ENCODE measurements at places on chromosomes 7 and 10.

- DNase-seq = no peak
Measured at GRCh38 chr7:104196161-104196560, 11.7 kb downstream of the ORC5 start.

- no peak for DNase-seq
Measured at GRCh38 chr7:2626498-2627117, 5.2 kb upstream of the TTYH3 start.

GRCh38 chr7:132105096-132105495, 471.2 kb downstream of the PLXNA4 start:
- no peak for DNase-seq

- no peak for DNase-seq
Measured at GRCh38 chr7:96823274-96823673, 113.6 kb upstream of the SEM1 start.

DNA sequence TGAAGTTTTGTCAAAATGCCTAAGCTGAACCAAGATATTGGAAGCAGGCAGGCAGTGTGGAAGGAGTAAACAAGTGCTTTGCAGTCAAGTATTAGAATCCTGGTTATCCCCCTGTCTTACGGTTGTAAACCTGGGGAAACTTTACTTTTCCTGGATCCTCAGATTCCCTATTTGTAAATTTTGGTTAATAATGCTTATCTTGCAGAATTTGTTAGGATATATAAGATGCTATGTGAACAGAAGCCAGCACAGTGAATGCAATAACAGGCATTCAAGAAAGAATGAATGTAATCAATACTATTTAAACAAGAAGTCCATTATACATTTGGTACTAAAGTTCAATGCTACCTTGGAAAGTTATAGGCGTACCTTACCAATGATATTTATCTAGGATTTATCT, 91.8 kb upstream of the STK17A start:
- no peak for DNase-seq

GRCh38 chr7:155962191-155962967, 150.1 kb upstream of the SHH start:
- DNase-seq = no peak

GRCh38 chr7:124781907-124782734, 16.5 kb upstream of the GPR37 start:
- DNase-seq = no peak

- no peak for DNase-seq
Measured at GRCh38 chr7:120609136-120609753, 248.7 kb downstream of the TSPAN12 start.

- DNase-seq = no peak
Measured at GRCh38 chr10:3949711-3950110, 164.7 kb upstream of the KLF6 start.

- DNase-seq = no peak
Measured at GRCh38 chr10:112140110-112140970, 43.2 kb downstream of the GPAM start.

DNA sequence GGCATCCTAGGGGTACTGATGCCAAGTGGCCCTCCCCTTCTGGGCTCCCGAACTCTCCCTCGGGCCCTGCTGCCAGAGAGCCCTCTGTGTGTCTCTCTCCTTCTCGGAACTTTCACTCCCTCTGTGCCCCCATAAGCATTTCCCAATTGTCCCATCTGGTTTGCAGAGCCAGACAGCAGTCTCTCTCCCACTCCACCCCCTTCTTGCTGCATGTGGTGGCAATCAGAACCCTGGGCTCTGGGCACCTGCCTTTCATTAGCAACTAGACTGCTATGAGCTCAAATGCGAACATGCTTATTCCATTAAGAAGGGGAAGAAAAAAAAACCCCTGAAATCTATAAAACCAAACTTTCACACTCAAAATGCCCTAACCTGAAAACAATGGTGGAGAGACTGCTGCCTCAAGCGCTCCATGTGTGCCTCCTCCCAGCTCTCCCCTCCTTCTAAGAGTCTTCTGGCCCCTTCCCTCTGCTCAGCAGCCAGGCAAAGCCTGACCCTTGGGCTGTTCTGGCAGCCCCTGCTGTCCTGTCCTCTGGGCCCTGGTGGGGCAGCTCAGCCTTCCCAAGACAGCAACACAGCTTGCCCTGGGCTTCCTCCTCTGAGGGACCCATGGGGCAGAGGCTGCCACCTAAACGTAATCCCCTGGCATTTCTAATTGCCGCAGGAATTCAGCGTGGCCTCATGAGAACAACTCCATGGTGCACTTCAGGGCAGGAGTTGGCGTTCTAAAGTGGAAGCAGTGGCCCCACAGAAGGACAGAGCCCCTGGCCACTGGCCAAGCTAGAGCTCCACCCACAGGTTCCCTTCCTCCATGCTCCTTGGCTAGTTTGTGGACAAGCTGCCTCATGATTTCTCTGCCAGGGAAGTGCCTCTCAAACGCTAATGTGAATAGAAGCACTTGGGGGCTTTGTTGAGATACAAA, 415.4 kb downstream of the PLXNA4 start:
- no peak for DNase-seq

DNA sequence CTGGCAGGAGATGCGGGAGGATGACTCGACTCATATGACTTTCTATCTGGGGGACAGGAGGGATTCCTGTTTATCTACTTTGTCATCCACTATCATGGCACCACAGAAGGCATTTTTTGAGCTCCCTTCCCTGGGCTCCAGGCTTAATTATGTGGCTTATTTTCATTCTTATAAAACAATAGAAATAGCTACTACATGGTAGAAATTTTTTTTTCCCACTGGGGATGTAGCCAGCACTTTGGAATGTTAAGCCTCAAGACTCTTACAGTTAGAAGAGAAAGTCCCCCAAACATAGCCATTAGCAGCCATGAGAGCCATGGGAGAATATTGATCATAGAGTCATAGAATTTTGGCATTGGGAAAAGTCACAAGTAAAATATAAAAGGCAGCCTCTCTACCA, 14.6 kb upstream of the FAM180A start:
- no peak for DNase-seq

DNA sequence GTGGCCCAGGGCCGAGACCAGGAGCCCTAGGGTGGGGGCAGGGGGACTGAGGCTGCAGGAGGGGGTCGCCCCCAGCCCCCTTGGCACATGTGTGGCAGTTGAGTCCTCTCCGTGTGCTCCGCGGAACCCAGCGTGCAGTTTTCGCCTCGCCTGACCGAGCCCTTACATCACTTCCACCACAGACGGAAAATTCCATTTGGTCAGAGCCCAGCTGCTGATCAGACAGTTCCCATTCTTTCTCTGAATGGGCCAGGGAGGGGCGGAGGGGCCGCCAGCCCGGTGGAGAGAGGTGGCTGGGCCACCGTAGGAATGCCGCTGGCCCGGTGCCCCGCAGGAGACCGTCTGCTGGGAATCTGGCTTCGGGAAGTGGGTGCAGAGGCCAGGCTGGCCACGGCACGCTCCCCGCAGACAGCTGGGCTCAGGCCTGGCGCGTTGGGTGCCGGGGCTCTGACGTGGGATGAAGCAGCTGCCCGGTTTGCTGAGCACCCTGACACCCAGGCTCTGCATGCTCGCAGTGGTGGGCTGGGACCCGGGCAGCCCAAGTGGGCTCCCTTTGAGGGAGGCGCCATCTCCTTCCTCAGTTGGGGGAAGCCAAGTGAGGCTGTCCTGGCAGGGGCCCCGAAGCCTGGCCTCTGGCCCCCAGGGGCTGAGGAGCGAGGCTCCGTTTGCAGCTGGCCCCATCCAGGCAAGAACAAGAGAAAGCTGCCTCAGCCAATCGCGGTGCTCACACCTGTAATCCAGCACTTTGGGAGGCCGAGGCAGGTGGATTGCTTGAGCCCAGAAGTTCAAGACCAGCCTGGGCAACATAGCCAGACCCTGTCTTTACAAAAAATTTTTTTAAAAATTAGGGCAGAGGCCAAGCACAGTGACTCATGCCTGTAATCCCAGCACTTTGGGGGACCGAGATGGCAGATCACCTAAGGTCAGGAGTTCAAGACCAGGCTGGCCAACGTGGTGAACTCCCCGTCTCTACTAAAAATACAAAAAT, 9.9 kb downstream of the TTYH3 start:
- DNase-seq = peak; percentile 76

DNA sequence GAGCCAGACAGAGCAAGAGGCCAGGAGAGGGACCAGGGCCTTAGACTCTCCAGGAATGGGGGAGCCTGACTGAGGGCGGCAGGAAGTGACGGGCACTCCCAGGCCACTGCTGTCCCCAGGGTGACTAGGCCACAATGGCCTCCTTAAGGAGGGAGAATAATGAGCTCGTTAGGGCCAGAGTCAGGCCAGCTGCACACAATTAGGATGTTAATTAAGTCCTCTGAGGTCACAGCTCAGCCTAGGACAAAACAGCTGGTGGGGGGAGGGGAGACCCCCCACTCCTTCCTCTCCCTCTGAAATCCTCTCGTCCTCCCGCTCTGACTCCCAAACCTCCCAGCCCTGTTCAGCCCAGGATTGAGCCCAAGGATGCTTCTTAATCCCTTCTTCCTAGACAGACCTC, 143.0 kb downstream of the NEURL1 start:
- DNase-seq = no peak

DNA sequence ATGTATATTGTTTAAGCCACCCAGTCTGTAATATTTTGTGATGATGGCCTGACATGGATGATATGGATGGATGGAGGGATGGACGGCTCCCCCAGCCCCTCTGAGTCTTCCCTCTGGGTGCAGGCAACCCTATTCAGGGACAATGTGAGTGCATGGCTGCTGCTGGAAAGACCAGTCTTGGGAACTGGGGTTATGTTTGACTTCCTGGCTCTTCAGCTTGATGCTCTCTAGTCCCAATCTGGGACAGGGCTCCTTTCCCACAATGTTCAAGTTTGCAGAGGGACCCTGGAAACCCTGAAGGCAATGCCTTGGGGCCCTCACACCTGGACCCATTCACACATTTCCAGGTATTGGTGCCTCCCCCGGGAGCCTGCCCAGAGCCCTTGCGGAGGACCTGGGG, 52.3 kb upstream of the RET start:
- DNase-seq = no peak

GRCh38 chr7:157046681-157047080, 36.2 kb upstream of the MNX1 start:
- DNase-seq = no peak

- no peak for DNase-seq
Measured at GRCh38 chr10:52488606-52489485, 174.8 kb downstream of the DKK1 start.

DNA sequence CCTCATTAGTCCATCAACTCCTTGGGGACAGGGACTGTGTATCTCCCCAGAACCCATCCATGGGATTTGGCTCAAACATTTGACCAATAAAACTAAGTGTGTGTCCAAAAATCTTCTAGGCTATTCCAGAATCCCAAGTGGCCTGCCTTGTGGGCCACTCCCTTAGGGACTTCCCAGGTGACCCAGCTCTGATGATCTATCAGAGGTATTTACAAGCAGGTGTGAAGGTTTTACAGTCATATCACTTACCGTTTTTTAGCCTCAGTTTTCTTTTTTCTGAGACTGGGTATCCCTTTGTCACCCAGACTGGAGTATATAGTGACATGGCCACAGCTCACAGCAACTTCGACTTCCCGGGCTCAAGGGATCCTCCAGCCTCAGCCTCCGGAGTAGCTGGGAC, 64.4 kb downstream of the PIP4K2A start:
- DNase-seq = no peak

GRCh38 chr7:128735436-128735835, 3.7 kb upstream of the CALU start:
- no peak for DNase-seq

- no peak for DNase-seq
Measured at GRCh38 chr10:71882813-71883659, 32.0 kb upstream of the PSAP start.

- no peak for DNase-seq
Measured at GRCh38 chr7:151958036-151959010, 2.1 kb downstream of the GALNTL5 start.

DNA sequence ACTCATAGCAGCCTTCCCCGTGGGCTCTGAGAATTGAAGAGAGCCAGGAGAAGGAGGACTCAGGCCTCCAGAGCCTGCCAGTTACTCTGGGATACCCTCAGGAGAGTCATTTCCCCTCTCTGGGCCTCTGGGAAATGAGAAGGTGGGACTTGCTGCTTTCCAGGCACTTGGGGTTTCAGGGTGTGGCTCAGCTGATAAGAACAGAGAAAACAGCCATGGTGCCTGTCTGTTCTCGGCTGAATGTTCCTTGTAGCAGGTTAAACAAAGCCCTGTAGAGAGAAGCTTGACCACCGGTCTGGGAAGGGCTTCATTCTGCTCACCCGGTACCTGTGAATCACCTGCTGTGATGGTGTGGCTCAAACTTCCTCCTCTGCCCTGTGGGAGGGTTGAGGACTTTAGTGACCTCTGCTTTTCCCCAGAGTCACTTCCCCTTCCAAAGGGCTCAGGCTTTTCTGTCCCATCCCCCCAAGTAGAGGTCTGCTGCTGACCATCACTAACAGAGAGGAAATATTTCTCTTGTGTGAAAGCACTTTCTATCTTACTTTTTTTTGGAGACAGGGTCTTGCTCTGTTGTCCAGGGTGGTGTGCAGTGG, 212.4 kb upstream of the GALNT17 start:
- no peak for DNase-seq

GRCh38 chr10:132676193-132676891, 109.6 kb downstream of the NKX6-2 start:
- no peak for DNase-seq

- no peak for DNase-seq
Measured at GRCh38 chr7:124566583-124566982, 199.0 kb downstream of the GPR37 start.

- DNase-seq = no peak
Measured at GRCh38 chr7:47328392-47329319, 253.3 kb downstream of the TNS3 start.

DNA sequence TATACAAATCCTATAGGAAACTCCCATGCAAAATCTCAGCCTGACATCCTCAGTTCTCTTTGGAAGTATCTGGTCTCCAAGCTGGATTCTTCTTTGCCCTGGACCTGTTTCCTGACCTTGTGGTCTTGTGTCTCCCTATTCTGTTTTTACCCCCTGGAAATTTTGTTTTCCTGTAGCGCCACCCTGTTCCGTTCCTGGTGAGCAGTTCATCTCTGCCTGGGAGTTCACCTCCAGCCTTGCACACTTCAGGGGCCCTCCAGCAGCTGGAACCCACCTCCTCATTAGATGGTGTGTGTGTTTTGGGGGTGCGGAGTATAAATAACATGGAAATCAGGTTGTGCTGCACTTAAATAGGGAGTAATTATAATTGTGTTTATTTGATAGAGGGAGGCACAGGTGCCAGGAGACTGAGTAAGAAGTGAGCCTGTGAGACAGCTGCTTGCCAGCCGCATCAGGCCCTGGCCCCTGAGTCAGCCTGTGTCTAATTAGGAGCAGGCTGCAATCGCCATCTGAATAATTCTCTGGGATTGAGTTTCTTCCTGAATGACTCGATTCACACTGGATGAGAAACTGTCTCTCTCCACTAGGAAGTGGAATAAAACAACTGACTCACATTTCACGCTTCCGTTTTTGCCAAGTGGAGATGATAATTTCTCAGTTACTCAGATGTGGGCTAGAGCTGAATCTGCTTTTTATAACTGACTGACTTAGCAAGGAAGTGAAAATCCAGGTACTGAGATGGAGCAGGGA, 69.4 kb upstream of the HECTD2 start:
- DNase-seq = no peak

DNA sequence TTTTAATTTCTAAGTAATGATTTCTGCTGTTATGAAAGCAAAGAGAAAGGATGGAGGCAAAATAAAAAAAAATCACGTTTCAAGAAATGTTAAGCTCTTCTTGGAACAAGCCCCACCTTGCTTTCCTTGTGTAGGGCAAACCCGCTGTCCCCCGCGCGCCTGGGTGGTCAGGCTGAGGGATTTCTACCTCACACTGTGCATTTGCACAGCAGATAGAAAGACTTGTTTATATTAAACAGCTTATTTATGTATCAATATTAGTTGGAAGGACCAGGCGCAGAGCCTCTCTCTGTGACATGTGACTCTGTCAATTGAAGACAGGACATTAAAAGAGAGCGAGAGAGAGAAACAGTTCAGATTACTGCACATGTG, 2.4 kb downstream of the ADRB1 start:
- no peak for DNase-seq

All from C1 segment of cervical spinal cord (tissue), 14 donors.